Mammary epithelial cell (primary cell): ENCODE measurements at places on chromosomes 6 and 20.

- DNase-seq = no peak
Measured at GRCh38 chr6:111776236-111777221, 96.7 kb downstream of the FYN start.

DNA sequence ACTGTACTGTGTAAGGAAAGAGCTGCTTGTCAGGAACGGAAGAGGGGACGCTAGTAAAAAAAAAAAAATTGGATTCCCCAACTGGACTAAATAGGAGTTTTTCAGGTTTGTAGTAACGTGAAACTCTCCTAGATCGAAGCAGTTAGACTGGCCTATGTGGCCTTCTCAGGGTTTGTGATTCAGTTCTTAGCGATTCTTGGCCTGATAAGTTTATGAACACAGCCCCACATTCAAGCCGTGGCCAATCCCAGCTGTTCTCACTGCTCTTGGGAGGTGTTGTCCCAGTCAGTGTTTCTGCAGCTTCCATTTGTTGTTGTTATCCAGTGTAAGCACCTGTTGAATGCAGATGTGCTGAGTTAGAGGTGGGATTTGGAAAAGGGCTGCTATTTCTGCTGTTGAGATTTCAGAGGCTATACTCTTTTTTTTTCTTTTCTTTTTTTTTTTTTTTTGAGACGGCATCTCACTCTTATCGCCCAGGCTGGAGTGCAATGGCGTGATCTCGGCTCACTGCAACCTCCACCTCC lies 29.7 kb downstream of the TAF8 start:
- DNase-seq = no peak

- no peak for DNase-seq
Measured at GRCh38 chr20:19921284-19921793, 95.8 kb upstream of the NAA20 start.

DNA sequence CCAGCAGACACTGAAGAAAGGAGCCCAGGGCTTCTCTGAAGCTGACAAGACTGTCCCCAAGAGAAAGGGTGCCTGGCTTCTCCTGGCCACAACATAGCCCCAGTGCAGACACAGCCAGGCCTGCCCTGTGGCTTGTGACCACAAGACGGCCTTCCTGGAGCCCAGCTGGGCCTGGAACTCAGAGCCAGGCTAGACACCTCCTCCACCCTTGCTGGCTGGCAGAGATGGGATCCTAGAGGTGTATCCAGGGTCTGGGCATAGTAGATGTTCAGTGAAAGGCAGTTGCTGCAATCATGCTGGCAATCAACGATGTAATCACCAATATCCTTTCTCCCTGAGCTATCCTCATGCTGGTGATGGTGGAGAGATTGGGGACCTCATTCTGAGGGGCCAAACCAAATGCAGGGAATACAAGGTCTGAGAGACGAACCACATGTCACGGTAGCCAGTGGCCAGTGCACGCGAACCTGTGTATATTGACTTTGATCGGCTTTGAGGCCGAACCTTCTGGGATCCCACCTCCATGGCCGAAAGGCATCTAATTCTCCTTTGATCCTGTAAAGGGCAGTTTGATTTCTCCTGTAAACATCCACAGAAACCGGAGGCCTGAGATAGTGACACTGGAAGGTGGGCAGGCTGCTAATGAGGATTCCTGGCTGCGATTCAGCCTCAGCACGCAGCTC lies 115.2 kb downstream of the PSMB1 start:
- DNase-seq = peak; percentile 53

GRCh38 chr20:64210656-64211369 lies 44.7 kb upstream of the PCMTD2 start:
- DNase-seq = no peak

DNA sequence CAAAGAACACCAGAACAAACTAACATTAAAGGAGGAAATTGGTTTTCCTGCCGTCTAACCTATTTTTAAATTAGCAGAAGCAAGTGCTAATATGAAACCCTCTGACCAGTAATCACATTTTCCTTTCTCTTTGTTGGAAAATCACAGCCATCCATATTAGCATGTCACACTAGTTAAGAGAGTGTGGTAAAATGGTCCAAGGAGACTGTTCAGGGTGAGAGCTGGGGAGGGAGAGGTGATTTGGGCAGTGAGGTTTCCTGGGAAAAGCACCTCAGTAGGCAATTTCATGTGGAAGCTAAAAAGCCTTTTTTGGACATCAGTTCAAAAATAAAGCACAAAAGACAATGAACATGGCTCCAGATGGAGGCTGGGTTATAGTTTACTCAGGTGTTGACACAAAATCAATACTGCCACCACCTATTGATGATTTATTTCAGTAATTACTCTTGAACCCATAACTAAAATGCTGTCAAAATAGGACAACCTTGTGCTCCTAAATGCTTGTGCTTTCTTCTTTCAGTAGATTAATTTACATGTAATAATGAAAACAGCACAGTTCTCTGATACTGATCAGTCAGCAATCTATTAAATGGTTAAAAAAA lies 333.2 kb downstream of the SAMD5 start:
- DNase-seq = no peak

DNA sequence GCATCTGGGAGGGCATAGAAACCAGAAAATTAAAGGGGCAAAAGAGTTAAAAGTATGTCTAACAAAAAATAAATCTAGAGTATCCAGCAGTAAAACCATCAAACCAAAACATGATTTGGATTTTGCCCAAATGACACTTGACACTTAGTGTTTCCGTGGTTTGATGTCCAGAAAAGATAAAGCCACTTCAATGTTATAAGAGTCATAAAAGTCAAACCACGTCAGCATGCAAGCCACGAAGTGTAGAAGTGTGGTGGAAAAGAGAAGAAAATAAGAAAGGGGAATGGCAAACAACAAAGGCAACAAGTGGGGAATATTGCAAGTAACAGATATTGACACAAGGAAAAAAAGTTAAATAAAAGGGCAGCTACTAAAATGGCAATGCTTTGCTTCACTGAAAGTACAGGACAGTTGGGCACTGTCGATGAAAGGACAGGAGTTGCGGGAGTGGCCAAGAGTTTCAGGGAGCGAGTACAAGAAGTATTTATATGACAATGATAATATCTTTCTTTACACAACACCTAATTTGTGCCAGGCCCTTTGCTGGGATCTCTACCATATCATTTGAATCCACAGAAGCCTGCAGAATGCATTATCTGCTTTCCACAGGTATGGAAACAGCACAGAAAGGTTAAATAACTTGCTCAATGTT lies 6.3 kb upstream of the HDDC2 start:
- DNase-seq = no peak

DNA sequence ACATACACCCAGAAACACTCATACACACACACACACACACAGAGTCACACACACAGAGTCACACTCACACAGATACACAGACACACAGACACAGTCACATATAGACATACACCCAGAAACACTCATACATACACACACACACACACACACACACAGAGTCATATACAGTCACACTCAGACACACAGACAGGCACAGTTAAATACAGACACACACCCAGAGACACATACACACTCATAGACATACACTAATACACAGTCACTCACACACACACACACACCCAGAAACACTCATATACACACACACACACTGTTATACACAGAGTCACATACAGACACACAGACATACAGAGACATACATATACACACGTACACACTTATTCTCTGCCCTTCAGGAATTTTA lies 250.9 kb downstream of the QKI start:
- DNase-seq = no peak

DNA sequence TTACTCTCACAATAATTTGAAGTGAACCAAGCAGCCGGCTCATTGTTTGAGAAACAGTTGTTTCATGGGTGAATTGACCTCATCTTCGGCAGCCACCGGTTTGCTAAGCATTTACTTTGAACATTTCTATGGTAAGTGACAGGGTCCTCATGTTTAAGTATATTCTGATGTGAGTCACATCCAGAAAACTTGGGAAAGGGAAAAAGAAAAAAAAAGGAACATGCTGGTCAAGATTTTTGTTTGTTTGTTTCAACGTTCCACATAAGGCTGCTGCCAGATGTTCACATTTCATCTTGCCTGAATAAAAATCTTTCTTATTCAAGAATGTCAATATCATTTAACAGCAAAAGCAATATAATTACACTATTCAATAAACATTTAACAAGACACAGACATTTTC lies 55.0 kb upstream of the EXOC2 start:
- DNase-seq = no peak

- DNase-seq = no peak
Measured at GRCh38 chr20:6135347-6135746, 12.5 kb upstream of the FERMT1 start.

DNA sequence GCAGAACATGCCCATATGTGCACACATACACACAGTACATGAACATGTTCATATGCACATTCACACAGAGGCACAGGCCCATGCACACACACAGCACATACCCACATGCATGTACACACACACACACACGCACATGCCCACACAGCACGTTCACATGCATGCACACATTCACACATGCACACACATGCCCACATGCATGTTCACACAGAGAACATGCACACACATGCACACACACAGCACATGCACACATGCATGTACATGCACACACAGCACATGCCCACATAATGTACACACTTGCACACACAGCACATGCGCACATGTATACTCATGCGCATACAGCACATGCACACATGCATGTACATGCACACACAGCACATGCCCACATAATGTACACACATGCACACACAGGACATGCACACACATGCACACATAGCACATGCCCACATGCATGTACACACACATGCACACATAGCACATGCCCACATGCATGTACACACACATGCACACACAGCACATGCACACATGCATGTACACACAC lies 25.9 kb downstream of the RNASET2 start:
- DNase-seq = no peak

DNA sequence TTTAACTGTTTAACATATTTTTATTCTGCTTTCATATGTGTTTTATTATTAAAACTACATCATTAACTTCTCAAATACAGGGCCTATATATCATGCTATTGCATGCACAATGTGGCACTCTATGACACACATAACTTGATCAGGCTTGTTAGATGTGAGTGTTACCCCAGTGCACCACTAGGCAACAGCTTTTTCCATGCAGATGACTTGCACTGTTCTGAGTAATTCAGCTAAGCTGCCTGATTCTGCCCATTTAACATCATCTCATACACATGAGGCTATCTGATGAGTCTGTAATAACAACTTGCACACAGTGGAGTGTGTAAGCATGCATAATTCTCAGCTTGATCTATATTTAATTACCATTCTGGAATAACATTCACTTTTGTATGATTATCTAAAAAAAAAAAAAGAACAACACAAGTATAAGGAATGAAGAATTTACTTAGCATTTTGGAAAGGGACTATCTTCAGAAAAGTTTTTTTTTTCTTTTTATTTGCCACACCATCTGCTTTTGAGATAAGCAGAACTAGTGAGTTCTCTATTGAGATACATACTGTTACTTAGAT lies 83.1 kb downstream of the GRM1 start:
- peak; percentile 66 for DNase-seq

DNA sequence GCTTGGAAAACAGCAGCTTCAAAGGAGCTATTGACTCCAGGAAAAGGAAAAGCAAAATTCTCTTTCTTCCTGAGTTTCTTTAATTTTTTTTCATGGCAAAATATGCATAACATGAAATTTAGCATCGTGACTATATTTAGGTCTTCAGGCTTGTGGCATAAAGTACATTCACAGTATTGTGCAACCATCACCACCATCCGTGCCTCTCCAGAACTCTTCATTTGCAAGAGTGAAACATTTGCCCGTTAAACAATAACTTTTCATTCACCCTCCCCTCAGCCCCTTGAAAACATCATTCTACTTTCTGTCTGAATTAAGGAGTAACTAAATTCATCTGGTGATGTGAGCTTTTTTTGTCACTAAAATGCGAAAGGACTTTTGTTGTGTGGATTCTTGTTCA lies 251.7 kb downstream of the PHACTR1 start:
- no peak for DNase-seq

GRCh38 chr6:85660181-85660611 lies 17.5 kb upstream of the SYNCRIP start:
- DNase-seq = peak; percentile 91

DNA sequence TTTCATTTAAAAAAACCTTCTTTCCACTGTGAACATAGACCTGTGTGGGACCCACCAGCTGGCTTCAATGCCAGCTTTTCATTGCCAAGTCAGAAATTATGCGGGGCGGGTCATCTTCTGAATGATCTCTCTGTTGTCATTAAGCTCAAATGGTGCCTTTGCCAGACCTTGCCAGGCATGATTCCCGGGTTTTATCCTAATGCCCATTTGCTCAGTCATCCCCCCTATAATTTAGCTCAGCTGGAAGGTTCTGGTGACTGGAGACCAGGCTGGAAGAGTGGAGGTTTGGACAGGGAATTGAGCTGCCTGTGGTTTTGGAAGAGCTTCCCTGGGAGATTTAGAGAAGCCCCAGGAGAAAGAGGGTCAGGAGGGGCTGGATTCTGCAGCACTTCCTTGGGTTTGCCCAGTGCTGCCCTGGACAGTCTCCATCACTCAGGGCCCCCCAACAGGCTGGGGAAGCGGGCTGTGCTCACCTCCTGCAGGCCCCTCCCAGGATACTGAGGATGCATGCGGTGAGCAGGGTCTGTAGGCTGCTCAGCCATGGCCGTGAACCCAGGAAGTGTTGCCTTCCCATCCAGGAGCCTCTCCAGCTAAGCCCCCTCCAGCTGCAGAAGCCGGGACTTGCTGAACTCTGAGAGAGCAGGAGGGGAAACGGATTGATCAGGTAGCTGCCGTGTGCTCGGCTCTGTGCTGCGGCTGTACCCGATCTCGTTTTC lies 273.0 kb downstream of the CDH4 start:
- no peak for DNase-seq

DNA sequence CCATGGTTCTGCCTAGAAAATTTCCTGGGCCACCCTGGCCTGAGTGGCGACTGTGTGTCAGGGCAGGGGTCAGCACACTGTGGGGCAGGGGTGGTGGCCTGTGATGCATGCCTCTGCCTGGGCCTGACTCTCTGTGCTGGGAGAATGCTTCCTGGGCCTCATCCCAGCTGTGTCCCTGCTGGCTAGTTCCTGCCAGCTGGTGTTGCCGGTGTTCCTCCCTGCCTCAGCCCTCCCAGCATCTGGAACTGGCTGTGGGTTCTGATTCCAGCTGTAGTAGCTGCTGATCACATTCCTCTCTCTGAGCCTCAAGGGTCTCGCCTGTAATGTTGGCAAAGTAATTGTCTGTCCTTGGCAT lies 101.5 kb downstream of the SYCP2 start:
- no peak for DNase-seq

DNA sequence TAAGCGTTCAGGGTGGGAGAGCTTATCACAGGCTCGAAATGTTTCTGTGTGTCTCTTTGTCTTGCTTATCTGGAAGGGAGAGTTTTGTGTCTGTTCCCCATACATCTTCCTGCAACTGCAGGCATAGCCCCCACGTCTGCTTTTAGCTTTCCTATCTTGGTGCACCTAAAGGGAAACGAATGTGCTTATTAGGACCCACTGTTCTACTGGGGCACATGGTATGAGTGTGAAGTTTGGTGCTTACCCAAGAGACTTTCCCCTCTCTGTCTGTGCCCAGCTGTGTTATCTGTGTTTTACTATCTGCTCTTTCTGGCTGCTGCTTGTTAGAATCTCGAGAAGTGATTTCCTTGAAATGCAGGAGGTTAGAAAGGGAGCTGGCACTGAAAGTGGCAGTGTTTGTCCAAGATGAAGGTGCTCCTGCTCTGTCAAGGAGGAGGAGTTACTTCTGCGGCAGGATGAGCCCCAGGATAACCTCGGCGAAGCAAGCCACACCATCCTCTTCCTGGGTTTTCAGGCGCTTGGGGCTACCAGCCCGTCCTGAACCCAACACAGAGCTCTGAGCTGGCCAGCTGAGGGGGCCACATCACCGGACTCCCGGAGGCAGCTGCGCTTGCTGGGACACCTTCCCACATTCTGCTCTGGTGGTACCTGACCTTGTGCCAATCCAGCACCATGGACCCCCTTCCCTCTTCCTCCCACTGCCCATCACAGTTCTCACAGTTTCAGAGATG lies 23.4 kb downstream of the DYNLT1 start:
- DNase-seq = no peak

GRCh38 chr20:61263084-61263695 lies 11.1 kb downstream of the CDH4 start:
- DNase-seq = no peak
